ENCODE measurements at places on chromosomes 6 and 20.
A peak's percentile ranks its signal among the peaks of the same experiment; 100 is the strongest.

DNA sequence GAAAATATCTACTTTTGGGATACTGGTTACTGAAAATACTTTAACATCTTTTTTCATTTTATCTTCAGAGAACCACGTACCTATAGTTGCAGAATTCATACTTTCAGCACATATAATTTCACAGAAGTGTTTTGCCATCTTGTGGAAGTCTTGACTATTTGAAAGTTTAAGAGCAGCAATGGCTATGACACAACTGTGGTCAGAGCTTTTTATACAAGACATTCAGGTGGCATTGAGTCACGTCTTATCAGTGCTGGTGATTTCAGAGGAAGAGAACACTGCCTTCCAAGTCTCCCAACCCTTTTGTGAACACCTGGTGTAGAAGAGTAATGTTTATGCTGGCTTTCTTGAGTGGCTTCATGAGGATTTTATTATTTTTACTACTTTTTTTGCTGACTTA is 171.6 kb downstream of the ARID1B start:
- DNase-seq = no peak

DNA sequence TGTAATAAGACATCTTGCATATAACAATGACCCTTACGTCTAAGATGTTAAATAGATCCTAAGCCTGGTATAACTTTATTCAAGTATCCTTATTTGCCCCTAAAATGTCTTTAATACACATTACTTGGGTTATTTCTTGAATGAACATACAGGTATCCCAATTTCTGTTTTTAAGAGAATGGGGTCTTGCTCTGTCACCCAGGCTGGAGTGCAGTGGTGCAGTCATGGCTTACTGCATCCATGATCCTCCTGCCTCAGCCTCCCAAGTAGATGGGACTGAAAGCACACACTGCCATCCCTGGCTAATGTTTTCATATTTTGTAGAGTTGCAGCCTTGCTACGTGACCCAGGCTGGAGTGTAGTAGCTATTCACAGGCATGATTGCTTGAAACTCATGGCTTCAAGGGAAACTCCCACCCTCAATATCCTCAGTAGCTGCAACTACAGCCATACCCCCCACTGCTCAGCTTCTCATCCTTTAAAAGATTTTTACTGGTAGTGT is 10.4 kb upstream of the ZNFX1 start:
- DNase-seq = peak; percentile 48

- peak; percentile 96 for DNase-seq
Measured at GRCh38 chr6:17429383-17430061, 36.1 kb downstream of the CAP2 start.

DNA sequence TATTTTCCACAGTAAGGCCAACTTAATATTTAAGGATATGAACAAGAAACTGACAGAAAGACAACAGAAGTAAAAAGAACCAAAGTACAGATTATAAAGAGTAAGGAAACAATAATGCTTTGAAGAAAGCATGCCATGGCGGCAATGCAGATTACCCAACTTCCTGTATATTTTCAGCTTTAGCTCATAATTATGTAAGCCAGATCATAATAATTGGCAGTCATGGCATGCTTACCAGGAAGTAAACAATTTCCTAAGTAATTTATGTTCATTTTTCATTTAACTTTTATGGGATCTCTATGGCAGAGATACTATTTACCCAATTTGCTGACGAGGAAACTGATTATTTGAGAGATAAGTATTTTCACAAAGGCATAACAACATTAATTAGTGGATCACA is 988.7 kb downstream of the HACE1 start:
- no peak for DNase-seq

DNA sequence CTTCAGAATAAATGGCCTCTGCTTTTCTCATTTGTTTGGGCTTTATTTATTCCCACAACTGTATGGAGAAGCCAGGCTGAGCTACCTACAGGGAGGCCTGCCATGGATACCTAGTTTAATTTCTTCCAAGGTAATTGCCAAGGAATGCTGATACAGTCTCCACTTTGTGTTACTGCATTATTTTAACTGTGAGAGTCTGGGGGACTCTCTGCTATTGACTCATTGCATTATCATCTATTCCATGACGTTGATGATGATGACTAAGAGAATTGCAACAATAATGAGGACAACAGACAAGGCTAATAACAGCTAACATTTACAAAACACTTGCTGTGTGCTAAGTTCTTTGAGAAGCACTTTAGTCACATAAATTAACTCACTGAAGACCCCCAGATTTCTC is 88.3 kb upstream of the COL21A1 start:
- no peak for DNase-seq

- DNase-seq = peak; percentile 93
Measured at GRCh38 chr20:46210672-46211330, 92.7 kb downstream of the CD40 start.

DNA sequence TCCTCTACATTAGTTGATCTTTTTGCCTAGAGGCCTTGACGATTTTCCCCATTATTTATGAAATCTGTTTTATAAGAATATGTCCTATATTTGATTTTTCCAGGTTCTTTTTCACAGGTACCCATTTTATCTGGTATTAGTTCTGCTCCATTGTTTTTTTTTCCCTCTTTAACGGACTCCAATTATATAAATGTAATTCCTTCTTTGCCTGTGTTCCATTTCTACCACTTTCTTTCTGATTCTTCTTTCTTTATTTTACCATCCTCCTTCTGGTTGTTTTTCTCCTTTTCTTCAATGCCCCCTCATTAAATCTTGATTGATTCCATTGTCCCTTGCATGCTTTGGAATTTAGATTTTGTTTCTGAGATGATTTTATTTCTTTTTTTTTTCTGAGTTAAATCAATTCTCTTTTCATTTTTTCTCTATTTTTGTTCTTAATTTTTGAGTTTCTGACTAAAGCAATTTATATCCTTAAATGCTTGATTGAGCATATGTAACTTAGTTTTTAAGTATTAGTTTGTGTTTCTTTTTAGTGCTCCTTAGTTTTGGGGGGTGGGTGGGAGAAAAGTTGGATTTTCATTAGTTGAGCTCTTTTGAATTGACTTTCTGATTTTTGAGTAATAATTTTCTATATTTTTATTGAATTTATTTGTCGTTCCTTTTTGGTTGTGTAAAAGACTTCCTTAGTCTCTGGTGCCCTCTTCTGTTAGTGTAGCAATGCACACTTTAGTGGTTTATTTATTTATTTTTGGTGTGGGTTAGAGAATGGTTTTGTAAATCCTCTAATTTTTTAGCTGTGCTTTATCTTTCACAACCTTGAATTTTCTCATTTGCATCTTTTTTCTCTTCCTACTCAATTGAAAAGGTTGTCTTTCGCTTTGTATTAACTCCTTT is 140.8 kb downstream of the FARS2 start:
- peak; percentile 40 for DNase-seq

GRCh38 chr20:47258745-47259695 is 97.5 kb downstream of the ZMYND8 start:
- DNase-seq = no peak

DNA sequence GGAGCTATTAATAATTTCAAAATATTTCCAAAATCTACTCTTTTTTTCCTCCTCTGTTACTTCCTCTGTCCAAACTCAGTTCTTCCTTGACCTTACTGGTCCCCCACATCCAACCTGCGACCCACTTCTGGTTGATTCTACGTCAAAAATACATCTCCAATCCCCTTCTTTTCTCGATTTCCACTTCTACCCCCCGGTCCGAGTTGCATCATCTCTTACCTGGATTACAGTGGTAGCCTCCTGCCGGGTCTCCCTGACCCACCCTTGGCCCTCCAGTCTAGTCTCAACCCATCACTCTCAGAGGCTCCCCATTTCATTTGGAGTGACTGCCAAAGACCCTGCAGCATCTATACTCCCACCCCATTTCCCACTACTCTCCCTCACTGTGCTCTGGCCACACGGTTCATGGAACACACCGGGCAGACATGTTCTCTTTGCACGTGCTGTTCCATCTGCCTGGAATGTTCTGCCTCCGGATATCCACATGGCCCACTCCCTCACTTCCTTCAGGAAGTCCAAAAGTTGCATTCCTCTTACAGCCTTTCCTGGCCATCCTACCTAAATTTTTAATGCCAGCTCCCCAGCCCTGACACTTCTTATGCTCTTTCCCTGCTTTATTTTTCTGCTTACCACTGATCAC is 6.1 kb upstream of the CCND3 start:
- DNase-seq = no peak

DNA sequence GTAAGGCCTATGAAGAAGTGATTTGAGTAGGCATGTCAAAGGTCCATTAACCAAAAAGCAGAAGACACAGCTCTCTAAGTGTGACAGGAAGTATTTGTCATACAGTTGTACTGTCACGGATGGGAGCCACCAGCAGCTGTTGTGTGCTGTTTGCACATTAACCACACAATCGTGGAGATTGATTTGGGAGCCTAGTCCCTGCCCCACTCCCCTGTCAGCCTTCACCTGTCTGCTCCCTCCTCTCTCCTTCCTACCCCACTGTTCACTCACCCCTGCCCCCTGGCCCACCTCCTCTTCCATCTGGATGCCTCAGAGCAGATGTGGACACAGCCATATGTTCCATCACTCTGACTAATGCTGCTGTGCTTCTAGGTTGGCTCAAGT is 124.7 kb upstream of the SPACA1 start:
- DNase-seq = peak; percentile 47

DNA sequence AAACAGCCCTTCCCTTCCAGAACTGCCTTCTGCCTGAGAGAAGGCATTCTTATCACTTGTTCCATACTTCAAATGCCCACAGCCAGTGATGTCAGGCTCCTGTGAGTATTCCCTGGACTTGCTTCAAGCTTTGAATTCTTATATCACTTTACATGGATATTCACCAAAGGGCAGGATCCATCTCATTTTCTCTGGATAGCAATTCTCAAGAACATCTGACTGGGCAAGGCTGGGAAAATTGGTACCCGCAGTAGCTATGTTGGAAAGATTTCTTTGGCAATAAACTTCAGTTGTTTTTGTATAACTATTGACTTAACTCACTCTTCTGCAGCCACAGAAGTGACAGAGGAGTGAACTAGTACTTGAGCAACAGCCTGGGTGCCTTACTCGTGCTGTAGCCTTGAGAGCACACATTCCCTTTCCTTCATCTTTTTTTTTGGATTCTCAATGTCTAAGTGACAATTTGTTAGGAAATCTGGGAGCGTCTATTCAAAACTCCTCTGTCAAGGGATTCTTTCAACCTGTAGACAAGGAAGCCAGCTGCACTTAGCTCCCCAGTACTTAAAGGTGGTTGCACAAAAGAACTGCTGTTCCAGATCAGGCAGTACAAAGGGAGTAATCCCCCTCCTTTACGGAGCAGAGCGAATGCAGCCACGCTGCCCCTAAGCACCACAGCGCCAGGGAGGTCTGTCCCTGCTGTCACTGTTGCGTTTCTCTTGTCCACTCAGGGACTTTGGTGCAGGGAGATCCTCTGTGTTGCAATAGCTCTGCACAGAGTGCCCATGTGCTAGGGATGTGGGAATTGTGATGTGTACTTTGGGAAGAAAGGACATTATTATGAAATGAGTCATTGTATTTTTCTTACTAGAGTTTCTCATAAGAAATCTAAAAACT is 69.6 kb downstream of the JAG1 start:
- DNase-seq = peak; percentile 40

DNA sequence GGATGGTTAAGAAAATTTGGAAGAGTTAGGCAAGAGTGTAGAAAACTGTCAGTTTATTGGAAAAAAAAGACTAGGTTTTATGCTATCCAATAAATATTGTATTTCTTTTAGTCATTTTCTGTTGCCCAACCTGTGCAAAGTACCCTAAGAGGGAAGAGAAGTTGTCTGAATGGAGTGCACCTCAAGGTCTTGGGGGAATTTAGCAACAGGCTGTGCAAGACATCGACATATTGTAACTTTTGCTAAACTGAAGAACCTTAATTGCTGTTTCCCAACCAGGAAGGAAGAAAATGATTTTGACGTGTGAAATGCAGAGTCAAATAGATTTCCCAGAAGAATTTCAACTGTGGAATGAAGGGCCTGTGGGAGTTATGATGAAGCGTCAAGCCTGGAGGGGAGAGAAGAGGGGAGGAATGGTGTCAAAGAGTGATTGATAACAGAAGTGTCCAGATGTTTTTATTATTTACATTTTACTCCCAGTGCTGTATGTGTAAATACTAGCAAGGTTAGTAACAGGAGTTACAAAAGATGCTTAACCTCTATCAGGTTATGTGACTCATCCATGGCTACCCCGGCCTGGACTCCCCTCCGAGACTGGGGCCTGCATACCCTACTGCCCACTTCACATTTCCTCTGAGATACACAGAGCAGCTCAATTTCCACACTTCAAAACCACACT is 246.8 kb downstream of the MYLK4 start:
- DNase-seq = no peak

DNA sequence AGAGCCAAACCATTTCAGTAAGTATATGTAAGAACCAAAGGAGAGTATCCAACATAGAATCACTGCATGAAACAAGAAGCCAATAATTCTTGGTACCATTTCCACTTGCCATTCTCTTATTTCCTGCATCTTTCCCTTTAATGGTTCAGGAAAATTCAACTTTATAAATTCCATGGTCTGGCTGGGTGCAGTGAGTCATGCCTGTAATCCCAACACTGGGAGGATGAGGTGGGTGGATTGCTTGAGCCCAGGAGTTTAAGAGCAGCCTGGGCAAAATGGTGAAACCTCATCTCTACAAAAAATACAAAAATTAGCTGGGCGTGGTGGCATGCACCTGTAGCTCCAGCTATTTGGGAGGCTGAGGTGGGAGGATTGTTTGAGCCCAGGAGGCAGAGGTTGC is 21.2 kb downstream of the NHLRC1 start:
- no peak for DNase-seq

- DNase-seq = peak; percentile 36
Measured at GRCh38 chr20:38729767-38730166, 5.5 kb downstream of the SLC32A1 start.

GRCh38 chr6:134541001-134541400 is 223.1 kb upstream of the SGK1 start:
- DNase-seq = no peak

DNA sequence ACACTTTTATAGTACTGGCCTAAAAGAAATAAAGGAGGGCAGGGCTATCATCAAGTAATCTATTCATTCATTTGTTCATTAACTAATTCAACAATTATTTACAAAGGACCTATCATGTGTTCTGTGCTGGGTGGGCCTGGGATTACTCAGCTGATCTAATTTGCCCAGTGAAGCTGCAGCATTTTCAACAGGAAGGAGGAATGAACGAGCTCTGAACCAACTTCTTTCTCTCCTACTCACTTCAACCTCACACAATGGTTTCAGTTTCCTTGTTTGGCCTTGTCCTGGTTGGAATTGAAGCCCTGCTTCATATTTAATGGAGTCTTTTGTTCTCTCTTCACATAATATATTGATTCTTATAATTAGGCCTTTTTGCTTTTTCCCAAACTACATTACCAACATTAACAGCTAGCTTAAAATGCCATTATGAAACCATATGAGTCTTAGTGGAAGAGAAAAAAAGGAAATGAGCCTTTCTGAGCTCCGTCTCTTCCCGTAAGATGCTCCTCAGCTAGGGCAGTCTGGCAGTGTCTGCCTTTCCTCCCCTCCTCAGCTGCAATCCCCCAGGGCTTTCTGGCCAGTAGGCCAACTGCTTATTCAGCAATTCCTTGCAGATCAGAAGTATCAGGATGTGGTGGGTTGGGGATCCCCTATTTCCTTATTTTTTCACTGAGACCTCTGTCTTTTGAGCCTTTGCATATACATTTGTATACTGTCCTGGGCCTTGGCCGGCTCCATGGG is 79.4 kb upstream of the NRN1 start:
- DNase-seq = no peak

All from NCI-H82 (cell line).